NCI-H2107 (cell line): ENCODE measurements at places on chromosomes 13 and 19.

- DNase-seq: no peak
Measured at GRCh38 chr19:1379126-1379905, 4.4 kb upstream of the NDUFS7 start.

GRCh38 chr19:47699360-47699917, 13.8 kb upstream of the EHD2 start:
- no peak for DNase-seq

DNA sequence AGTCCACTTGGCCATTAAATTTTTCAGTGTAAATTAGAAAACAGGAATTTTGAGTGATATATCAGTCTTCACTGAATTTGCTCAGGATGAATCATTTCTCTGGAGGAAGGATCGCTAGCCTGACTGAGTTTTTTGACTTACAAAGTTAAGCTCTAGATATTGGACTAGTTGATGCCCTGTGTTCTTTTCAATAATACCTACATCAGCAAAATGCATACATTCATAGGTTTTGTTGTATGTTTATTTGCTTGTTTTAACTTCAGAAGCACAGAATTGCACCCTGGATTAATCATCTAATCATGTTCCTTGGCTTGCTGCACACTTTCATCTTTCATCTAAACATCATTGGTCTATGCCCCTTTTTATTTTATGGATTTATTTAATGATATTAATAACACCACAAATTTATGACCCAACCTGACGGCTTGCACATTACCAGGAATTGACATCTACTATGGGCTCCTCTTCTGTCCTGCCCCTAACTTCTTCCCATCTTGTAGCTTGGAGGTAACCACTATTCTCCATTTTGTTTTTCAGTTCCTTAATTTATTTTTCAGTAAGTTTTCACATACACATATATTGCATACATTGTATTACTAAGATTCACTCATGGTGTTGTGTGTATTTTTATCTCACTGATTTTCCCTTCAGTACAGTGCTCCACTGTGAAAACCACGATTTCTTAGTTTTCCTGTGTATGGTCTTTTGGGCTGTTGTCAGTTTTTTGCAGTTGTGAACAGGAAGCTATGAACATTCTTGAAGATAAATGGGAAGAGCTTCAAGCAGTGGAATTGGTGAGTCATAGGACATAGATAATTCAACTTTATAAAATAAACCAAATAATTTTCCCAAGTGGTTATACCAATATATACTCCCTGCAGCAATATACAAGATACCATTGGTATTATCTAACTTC, 23.3 kb downstream of the COMMD6 start:
- no peak for DNase-seq

DNA sequence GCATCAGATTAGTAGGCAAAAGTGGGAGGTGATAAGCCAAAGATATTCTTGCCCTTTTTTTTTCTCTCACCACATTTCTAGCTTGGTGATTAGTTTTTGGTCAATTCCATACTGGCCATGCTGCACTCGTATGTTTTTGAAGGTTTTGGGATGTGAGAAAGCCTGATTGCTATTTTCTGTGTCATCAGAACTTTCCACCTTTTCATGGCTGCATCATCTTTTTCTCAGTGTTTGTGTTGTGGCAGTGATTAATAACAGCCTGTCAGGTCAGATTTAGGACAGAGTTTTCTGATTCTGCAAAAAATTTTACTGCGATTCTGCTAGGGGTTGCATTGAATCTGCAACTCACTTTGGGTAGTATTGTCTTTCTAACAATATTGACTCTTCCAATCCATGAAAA, 32.9 kb downstream of the PSG1 start:
- no peak for DNase-seq

DNA sequence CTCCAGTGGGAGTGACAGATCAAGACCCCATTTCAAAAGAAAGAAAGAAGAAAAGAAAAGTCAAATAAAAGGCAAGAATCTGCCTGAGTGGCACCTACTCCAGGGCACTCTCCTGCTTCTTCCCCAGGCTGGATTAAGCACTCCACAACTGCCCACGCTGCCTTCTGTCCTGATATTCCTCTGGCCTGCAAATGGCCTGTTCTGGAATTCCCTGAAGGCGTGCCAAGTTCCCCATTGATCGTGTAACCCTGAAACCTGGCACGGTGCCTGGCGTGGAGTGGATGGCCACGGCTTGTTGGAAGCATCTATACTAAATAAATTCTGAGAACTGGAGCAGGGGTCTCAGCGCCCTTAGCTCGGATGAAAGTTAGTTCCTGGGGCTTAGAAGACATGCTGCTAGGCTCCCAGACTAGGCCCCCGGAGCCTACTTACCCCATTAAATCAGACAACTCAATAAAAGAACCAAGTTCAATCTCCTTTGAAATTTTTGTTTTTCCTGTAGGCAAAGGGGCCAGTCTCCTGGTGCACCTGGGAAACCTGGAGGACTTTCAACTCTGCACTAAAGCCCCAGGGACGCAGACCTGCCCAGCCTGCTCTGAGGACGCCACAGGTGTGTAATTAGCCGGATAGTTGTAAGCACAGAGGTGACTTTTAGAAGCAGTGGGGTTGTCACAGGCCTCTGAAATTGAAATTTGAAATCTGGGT, 21.9 kb downstream of the ANKRD27 start:
- peak; percentile 43 for DNase-seq

DNA sequence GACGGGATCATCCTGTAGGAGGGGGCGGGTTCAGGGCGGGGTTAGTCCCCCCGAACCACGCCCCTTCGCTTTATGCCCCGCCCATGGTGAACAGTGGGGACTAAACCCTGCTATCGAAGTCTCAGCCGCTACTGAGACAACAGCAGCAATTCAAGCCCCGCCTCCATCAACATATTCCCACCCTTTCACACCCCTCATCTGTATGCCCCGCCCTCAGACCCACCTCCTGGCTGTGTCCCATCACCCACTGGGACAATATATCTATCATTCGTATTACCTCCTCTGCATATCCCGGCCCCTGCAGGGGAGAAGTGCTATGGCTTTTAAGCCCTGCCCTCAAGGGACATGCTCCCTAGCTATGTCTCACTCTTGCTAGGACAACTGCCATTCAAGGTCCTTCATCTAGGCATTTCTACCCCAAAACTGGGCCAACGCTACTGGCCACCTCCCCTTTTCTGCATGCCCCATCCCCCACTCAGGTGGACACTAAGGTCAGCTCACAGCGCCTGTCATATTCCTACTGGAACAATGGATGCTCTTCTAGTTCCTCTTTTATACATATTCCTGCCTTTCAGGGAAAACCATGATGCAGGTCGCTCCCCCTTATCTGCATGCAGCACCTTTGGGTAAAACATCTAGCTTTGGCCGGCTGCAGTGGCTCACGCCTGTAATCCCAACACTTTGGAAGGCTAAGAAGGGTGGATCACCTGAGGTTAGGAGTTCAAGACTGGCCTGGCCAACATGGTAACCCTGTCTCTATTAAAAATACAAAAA, 11.9 kb downstream of the LRFN1 start:
- DNase-seq: no peak
